ENCODE measurements at places on chromosomes 5 and 9.

DNA sequence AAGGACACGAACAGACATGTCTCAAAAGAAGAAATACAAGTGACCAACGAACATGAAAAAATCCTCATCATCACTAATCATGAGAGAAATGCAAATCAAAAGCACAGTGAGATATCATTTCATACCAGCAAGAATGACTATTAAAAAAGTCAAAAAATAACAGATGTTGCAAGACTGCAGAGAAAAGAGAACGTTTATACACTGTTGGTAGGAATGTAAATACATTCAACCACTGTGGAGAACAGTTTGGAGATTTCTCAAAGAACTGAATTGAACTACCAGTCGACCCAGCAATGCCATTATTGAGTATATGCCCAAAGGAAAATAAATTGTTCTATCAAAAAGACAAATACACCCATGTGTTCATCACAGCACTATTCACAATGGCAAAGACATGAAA, 45.7 kb downstream of the FXN start:
- DNase-seq: no peak

DNA sequence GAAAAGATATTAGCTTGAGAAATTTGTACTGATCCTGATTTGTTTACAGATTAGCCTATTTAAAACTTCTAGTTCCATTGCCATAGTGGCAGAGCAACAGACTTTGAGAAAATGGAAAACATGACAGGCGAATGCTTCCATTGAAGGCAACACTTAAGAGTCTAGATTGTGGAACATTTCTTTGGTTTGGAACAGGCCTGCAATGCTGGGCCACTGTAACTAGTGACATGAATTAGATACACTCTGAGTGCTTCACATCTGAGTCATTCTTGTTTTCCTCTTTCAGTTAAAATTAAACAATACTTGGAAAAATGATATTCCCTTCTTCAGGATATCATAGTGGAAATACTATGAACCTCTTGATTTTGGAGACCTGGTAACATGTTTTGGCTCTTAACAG, 453.6 kb upstream of the TUSC1 start:
- no peak for DNase-seq

GRCh38 chr5:33438996-33439395, 1.8 kb upstream of the TARS1 start:
- no peak for DNase-seq

DNA sequence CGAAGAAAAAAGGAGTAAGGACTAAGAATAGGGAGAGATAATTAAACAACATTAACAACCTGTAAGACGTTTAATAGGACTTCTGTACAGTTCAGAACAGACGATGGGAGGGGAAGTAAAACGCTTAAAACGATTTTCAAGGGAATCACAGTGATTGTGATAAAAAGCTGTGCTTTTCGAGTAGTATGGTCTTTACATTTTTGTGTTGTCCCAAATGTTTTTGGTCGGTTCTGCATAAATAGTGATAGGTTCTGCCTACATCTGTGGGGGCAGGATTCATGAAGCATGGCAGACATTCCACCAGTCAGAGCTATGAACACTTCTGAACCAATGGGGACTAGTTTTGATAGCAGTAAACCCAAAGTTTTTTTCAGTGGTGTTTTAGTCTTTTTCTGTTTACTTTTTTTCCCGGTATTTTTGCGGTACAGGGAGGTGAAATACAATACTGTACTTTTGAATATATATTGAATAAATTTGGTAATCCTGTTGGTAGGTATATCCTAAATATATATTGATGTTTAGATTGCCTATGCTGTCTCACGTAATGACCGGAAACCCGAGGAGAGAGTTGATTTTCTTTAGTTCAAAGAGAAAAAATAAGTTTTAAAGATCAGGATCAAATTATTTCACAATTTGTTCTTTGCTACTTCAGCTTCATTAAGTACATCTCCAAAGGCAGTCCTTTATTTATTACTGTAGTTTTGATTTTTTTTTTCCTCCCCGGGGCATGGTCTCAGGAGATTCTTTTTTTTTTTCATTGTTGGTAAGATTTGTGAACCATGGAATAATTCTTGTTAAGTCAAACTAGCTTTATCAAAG, 1.3 kb downstream of the ERBIN start:
- DNase-seq: peak; percentile 40

GRCh38 chr9:110455860-110456259, 118.2 kb upstream of the TXNDC8 start:
- DNase-seq: no peak

DNA sequence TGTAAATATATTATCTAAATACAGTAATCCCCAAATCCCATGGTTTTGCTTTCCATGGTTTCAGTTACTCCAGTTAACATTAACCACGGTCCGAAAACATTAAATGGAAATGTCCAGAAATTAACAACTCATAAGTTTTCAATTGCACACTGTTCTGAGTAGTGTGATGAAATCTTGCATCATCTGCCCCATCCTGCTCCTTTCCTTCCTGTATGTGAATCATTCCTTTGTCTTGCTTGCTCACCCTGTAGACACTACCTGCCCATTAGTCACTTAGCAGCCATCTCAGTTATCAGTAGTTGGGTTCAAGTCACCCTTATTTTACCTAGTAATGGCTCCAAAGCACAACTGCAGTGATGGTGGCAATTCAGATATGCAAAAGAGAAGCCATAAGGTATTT, 1568.5 kb upstream of the WWC1 start:
- DNase-seq: no peak

GRCh38 chr9:79353856-79354520, 217.8 kb upstream of the TLE4 start:
- DNase-seq: no peak

DNA sequence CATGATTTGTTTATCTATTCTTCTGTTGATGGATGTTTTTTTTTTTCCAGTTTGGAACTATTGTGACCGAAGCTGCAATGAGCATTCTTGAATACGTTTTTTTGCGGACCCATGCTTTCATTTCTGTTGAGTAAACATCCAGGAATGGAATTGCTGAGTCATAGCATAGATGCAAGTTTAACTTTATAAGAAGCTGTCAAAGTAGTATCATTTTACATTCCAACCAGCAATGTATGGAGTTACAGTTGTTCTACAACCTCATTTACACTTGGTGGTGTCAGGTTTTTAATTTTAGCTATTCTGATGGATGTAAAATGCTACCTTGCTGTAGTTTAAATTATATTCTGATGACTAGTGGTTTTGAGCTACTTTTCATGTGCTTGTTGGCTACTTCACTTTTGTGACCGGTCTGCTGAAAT, 49.0 kb downstream of the NPR3 start:
- no peak for DNase-seq

- DNase-seq: no peak
Observed at GRCh38 chr5:71836084-71836483, 117.0 kb downstream of the CARTPT start.

DNA sequence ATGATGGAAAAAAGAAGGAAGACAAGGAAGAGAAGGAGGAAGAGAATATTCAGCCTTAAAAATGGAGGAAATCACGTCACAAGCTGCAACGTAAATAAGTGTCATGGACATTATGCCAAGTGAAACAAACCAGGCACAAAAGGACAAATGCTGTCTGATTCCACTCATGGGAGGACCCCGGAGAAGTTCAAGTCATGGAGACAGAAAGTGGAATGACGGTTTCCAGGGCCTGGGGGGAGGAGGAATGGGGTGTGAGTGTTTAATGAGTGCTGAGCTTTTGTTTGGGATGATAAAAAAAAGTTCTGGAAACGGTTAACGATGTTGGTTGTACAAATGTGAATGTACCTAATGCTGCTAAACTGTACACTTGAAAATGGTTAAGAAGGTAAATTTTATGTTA, 439.5 kb downstream of the GADD45G start:
- DNase-seq: no peak

- DNase-seq: no peak
Observed at GRCh38 chr9:82938426-82939218, 124.3 kb downstream of the RASEF start.

GRCh38 chr5:179495906-179496455, 54.4 kb upstream of the RUFY1 start:
- no peak for DNase-seq

- no peak for DNase-seq
Observed at GRCh38 chr5:65727491-65728156, 5.6 kb downstream of the NLN start.

DNA sequence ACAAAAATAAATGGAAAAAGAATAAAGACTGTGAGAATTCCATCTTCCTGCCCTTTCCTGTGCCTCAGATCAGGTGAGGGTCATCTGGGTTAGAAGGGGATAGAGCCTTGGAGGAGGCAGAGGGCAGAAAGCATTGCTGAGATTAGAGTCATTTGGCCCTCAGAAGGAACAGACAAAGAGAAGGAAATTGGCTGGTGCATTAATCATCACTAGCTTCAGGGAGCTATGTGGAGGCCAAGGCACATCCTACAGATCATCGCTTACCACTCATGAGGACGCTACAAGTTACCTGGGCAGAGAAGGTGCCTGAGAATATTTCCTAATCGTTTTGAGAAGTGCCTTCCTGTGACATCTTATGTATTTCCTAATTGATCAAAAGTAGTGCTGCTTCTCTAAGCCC, 74.5 kb downstream of the C7 start:
- DNase-seq: no peak

DNA sequence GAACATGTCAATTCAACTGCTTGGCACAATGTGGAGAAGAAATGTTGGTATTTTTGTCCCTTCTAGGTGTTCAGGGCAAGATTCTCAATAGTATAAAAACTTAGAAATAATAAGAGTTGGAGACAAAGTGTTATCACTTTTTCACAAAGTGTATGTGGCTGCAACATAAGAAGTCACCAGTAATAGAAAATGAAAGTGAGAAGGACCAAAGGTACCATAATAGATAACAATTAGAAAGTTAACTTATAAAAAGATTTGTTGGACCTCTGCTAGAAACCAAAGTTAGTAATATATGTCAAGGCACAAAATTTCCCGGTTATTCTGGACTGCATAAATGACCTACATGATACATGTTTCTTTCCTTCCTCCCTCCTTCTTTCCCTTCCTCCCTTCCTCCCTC, 1535.3 kb downstream of the EFNA5 start:
- DNase-seq: no peak

DNA sequence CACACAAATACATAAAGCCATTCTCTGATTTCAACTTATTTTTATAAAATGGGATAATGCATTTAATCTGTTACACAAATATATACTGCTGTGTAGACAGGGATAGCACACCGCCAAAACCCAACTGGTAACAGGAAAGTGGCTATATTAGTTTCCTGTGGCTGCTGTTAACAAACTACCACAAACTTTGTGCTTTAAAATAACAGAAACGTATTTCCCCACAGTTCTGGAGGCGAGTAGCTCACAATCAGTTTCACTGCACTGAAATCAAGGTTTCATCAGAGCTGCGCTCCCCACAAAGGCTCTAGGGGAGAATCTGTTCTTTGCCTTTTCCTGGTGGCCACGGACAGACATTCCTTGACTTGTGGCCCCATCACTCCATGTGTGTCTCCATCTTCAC, 94.0 kb downstream of the MLLT3 start:
- no peak for DNase-seq

DNA sequence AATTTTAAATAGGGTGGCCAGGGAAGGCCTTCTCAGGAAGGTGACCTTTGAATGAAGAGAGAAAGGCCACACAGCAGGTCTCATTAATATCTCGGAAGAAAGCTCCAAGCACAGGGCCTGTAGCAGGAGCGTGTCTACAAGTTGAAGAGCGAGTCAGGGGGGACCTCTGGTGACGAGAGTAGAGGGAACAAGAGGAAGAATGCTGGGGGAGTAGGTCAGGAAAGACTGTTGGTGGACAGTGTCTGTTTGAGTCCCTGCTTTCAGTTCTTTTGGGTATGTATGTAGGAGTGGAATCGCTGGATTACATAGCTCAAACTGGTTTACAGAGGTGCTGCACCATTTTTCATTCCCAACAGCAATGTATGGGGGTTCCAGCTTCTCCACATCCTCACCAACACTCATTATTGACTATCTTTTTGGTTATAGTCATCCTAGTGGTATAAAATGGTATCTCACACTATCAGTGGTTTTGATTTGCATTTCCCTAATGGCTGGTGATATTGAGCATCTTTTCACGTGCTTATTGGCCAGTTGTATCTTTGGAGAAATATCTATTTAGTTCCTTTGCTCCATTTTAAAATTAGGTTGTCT, 55.8 kb downstream of the NUP214 start:
- no peak for DNase-seq

DNA sequence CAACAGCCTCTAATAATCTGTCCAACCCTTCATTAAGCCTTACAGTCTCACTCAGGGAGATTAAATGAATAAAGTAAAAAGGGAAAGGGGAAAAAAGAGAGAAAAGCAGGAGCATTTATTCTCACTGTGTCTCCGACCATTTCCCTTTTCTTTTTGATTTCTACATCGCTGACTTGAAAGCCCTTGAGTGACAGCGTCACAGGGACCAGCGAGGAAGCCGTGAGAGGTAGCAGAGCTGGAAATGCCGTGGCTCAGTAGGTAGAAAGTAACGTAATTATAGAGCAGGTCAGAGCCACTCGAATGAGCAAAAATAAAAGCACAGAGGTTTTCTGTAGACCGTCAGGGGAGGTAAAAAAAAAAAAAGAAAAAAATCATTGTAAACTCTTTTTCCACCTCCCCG, 52.4 kb downstream of the ASS1 start:
- DNase-seq: no peak

GRCh38 chr5:61790678-61791077, 458.6 kb downstream of the ZSWIM6 start:
- DNase-seq: no peak
